Stimulated activated CD8-positive, alpha-beta memory T cell treated with anti-CD3 and anti-CD28 coated beads, Interleukin-4, amount 100 ng/mL, for 1 hour (primary cell): ENCODE measurements at places on chromosomes 5 and 9.

DNA sequence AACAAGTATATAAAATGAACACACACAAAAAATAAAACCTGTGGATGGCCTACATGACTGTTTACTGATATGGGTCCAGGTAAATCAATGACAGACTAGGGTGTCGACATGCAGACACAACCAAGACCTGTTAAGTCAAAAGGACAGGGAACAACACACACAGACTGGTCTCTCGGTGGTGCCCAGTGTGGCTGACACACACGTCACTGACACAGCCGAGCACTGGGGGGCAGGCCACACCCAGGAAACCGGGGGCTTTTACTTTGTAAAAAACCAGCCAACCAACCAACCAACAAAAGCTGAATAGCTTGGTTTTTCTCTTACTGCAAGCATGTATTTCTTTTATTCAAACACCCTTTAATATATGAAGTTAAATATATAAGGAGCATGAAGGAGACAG is 5.0 kb downstream of the FAM163B start:
- DNase-seq, result peak; percentile 21

GRCh38 chr5:125197321-125197720 is 450.9 kb upstream of the ZNF608 start:
- no peak for DNase-seq

- DNase-seq, result no peak
Measured at GRCh38 chr9:112121633-112122032, 53.5 kb downstream of the SUSD1 start.

GRCh38 chr9:35820076-35820475 is 5.2 kb upstream of the HINT2 start:
- no peak for DNase-seq

DNA sequence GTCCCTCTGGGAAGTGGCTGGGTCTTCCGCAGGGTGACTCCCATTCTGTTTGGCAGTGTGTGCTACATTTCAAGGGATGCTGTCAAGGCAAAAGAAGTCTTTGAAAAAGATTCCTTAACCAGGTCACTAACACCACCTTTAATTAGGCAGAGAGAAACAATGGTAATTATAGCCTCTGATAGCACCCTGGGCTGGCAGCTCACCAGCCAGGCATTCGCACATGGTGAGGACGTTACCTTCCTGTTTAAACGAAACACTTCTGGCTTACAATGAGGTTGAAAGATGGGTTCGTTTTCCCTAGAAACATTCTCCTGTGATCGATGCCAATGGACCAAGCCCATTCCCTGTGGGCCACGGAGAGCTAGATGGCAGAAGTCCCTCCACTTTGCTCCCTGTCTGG is 230.1 kb upstream of the PANK3 start:
- no peak for DNase-seq

- DNase-seq, result no peak
Measured at GRCh38 chr5:528629-529511, 4.6 kb upstream of the SLC9A3 start.

GRCh38 chr9:93376411-93376810 is 75.1 kb upstream of the FAM120A start:
- DNase-seq, result no peak

GRCh38 chr5:111518777-111519176 is 6.4 kb upstream of the STARD4 start:
- no peak for DNase-seq

GRCh38 chr9:37198039-37198729 is 77.8 kb downstream of the ZCCHC7 start:
- DNase-seq, result no peak

- DNase-seq, result no peak
Measured at GRCh38 chr5:71945436-71945835, 161.8 kb upstream of the MAP1B start.
